ENCODE measurements at places on chromosomes 11 and 22.
A peak's percentile ranks its signal among the peaks of the same experiment; 100 is the strongest.

- no peak for DNase-seq
Observed at GRCh38 chr11:97537407-97538150, 1147.8 kb downstream of the JRKL start.

- DNase-seq: peak; percentile 84
Observed at GRCh38 chr11:3156282-3156660, 8.8 kb downstream of the OSBPL5 start.

DNA sequence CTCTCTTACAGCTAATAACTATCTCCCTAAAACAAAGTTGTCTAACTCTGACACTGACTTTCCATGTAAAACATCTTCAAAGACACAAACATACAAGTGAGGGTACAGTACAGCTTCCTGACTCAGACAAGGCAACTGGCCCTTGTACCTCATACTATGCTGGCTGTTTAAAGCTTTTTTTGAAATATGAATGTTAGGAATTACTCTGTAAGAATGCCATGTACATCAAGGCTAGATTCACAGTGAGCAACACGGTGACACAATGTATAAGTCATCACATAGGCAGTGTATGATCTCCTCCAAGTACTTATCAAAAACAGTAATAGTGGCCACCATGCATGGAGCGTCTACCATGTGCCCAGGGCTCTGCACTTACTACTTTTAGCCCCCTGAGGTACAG is 28.6 kb downstream of the ALG8 start:
- DNase-seq: no peak

GRCh38 chr11:13140028-13140870 is 131.1 kb downstream of the RASSF10 start:
- DNase-seq: no peak

DNA sequence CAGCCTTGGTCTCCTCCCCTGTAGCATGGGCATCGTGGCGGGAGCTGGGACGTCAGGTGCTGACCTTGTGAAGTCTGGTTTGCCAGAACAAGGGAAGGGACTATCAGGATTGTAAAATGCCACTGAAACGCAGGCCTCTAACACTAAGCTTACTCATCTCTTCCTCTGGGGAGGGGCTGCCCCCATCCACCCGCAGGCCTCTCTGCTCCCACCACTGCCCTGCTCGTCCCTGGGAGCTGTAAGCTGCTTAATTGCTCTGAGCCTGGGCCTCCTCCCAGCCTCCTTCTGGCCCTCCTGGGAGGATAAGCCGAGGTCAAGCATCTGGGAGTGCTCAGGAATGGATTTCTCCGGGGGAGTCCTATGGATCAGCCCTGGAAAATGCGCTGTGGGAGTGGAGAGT is 8.4 kb downstream of the SHISAL1 start:
- DNase-seq: no peak

DNA sequence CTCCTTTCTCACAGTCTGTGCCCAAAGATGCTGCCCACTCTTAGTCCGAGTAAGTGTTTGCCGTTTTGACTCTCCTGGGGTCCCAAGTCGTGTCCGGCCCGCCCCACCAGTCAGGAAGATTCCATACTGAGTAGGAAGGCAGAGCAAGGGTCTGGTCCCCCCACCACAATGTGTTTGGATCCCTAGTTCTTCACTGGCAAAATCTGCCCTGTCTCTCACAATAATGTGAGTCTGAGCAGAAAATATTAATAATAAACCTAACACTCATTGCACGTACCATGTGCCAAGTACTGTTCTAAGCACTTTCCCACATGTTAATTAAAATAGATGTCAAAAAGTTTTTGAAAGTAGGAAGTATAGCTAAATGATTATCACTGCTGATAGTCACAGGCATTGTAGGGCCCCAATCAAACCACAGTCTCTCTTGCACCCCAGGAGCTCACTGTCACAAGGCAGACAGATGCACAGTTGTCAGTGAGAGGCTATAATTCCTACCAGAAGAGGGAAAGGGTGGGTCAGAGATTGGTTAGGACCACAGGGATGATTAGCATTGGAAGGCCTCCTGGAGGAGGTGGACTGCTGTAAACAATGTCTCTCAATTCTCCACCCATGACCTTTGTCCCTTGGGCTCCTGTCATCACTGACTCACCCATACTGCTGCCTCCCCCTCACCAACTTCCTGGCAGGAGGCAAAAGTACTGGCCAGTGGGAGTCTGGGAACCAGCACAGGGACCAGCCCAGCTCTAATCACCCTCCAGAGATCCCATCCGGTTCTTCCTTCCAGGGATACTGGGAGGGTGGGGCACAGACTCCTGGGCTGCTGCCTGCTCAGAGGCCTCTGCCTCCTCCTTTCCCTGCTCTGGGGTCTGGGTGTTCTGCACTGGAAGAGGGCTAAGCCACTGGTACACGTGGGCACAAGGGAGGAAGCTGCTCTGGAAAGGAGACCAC is 1.0 kb upstream of the POLD4 start:
- DNase-seq: peak; percentile 92
